ENCODE measurements at places on chromosomes 2 and 18.

GRCh38 chr18:57433482-57433881 lies 1.7 kb upstream of the ONECUT2 start:
- DNase-seq, result no peak

- no peak for DNase-seq
Observed at GRCh38 chr18:42192251-42193248, 237.5 kb downstream of the PIK3C3 start.

GRCh38 chr2:176461809-176462670 lies 192.8 kb downstream of the MTX2 start:
- no peak for DNase-seq

GRCh38 chr18:24914171-24914525 lies 437.8 kb downstream of the ZNF521 start:
- DNase-seq, result no peak

- no peak for DNase-seq
Observed at GRCh38 chr18:42137693-42138375, 182.8 kb downstream of the PIK3C3 start.

- no peak for DNase-seq
Observed at GRCh38 chr2:66575625-66576310, 140.8 kb downstream of the MEIS1 start.

DNA sequence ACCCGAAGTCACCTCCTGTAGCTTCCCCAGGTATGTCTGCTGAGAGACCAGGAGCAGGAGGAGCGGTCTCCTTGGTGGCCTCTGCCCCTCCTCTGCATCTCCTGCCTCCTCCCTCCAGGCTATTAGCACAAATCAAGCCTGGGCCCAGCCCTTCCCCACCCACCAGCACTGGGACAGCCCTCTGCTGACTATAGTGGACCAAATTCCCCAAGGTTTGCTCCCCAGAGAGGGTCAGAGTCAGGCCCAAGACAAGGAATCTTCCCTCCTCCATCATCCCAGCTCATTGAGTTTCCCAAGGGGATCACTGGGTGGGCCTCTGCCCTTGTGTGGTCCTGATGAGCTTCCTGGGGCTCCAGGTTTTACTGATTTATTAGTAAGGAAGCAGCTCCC lies 62.1 kb downstream of the EMILIN2 start:
- DNase-seq, result no peak

- no peak for DNase-seq
Observed at GRCh38 chr2:187698374-187699110, 144.3 kb upstream of the TFPI start.

Data from hematopoietic multipotent progenitor cell treated with erythropoietin and hydrocortisone succinate and interleukin-3 and kit ligand, for 17 days (in vitro differentiated cells).